ENCODE measurements at places on chromosomes 6 and 20.
A peak's percentile ranks its signal among the peaks of the same experiment; 100 is the strongest.

DNA sequence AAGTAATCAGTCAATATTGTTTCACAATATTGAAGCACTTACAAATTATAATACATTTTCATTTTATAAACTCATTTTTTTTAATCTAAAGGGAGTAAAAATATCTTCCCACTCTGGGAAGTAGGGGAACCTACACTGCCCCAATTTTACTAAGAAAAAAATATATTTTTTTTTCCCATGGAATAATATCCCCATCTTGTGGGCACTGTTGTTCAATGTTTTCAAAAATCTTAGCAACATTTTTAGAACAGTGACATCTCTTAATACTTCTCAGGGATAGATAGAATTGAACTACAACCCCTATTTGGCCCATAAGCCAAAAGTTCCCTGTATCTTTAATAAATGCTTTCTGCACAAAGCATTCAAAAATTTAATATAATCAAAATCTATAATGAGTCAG, 42.9 kb downstream of the ARHGAP18 start:
- no peak for DNase-seq

GRCh38 chr6:101230866-101231265, 162.6 kb upstream of the GRIK2 start:
- no peak for DNase-seq

DNA sequence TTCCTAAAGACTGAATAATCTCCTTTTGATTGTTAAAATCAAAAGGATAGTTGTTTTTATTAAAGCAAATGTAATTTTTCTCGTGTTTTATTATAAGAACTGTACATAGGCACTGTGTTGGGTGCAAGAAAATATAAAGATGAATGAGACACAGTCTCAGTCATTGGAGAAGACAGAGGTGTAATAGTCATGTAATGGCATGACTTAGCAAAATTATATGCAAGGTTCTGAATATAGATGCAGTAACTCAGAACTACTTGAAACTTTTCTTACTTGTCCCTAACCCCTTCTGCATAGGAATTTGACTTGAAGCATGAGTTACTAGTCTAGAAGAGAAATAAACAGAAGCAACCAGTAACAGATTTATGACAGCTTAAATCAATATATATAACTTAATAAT, 14.9 kb downstream of the WTAP start:
- no peak for DNase-seq

DNA sequence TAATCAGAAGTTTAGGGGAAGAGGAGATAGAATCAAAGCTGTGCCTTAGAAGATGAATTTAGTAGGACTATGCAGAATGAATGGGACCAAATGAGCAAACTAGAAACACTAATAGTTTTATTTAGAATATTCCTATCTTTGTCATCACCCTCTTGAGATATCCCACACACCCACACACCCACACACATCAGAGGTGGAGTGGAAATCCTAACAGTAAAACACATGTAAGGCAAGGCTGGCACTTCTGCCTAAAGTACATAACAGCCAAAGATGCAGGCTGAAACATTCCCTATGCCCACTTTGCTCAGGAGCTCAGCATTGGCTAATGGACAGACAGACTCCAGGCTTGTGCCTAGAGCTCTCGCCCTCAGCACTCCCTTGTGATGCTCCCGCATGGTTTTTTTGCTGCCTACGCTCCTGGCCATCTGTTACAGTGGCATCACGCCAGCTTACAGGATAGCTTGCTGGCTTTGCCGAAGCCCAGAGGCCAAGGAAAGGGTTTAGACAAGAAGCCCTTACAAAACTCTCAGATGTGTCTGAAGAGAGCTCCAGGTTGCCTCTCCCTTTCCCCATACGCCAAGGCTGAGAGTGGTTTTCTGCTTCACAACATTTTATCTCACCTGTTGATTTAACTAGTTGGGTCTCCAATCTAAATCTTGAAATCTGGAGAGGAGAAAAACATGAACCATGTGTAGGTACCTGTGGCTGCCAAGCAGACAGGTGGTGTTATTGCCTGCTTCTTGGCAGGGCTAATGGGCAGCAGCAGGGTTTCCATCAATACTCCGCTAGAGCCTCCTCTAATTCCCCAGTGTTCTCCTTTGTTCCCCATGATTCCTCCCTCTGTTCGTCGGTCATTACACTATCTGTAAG, 282.6 kb upstream of the ID4 start:
- DNase-seq: no peak

GRCh38 chr6:147564556-147564955, 56.1 kb downstream of the SAMD5 start:
- DNase-seq: no peak

- DNase-seq: no peak
Measured at GRCh38 chr6:5174244-5174643, 86.5 kb downstream of the LYRM4 start.

DNA sequence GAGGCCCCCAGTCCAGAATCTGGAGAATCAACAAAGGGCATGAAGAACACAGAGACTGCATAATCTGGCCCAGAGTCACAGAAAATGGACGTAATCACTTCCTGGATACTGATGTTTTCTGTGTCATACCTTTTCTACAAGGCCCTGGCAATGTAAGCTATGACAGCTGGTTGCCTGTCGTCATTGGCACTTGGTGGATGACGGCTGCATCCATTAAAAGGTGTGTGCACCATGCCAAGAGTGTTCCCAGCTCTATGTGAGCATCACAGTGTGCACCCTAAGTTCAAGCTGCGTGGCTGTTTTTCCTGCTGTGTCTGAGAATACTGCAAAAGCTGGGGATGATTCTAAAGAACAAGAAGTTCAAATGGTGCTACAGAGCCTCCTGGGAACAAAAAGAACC, 275.2 kb upstream of the CNR1 start:
- DNase-seq: no peak

GRCh38 chr6:85364344-85364743, 85.5 kb upstream of the NT5E start:
- DNase-seq: no peak

DNA sequence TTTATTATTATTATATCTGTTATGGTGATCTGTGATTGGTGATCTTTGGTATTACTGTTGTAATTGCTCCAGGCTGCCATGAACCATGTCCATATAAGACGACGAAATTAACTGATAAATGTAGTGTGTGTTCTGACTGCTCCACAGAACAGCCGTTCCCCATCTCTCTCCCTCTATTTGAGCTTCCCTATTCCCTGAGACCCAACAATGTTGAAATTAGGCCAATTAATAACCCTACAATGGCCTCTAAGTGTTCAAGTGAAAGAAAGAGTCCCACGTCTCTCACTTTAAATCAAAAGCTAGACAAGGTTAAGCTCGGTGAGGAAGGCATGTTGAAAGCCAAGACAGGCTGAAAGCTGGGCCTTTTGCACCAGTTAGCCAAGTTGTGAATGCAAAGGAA, 51.6 kb downstream of the ZFP64 start:
- no peak for DNase-seq

DNA sequence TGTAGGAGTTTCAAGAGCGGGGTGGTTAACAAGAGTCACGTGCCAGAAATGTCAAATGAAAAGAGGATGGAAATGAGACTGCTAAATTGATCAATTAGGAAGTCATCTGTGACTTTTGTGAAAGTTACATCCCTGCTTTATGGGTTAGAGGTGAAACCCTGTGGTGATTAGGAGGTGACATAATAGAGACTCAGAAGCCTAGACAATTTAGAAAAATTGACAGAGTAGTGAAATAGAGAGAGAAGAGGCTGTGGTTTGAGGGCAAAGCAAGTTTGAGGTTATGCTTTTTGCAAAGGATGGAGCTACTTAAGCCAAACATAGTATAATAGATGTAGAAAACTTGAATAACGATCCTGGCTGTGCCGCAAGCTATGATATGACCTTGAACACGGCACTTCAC, 71.8 kb downstream of the IMPG1 start:
- no peak for DNase-seq

DNA sequence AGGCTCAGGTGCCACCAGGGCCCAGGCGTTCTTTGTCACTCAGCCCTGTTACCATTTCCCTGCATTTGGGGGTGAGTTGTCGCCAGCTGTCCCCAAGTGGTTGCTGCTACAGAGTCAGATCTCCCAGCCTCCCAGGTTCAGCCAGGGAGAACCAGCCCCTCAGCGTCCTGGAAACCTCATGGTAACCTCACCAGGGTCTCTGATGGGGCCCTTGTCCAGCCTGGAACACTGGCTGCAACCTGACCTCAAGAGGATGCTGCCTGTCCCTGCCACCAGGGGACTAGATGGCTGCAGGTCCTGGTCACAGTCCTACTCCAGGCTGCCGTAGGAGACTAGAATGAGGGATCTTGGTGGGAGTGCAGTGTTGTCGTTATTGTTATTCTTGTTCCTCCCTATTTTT, 228.3 kb upstream of the PDE10A start:
- DNase-seq: no peak

DNA sequence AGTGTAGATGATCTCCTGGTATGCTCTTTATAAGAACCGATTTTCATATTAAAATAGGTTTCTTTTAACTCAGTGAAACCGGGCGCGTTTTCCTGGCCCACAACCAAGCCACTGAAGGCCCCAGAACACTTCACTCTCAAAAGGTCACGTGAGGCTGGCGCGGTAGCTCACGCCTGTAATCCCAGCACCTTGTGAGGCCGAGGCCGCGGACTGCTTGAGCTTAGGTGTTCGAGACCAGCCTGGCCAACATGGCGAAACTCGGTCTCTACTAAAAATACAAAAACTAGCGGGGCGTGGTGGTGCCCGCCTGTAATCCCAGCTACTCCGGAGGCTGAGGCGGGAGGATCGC, 402 bp upstream of the TAF8 start:
- DNase-seq: no peak

- DNase-seq: no peak
Measured at GRCh38 chr20:4081421-4081820, 66.1 kb upstream of the RNF24 start.

GRCh38 chr20:49146442-49147225, 41.5 kb downstream of the STAU1 start:
- DNase-seq: no peak

DNA sequence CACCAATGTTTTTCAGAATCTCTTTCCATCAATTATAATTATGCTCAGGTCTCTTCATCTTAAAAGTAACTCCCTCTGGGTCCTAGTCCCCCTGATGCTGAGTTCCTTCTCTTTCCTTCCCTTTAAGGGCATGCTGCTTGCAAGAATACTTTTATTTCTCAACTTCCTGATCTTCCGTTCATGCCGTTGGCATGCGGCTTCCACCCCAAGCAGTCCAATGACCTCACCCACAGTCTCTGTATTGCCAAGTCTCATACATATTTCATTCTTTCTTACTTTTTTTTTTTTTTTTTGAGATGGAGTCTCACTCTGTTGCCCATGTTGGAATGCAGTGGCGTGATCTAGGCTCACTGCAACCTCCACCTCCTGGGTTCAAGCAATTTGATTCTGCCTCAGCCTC, 83.5 kb downstream of the NDUFAF5 start:
- DNase-seq: no peak

DNA sequence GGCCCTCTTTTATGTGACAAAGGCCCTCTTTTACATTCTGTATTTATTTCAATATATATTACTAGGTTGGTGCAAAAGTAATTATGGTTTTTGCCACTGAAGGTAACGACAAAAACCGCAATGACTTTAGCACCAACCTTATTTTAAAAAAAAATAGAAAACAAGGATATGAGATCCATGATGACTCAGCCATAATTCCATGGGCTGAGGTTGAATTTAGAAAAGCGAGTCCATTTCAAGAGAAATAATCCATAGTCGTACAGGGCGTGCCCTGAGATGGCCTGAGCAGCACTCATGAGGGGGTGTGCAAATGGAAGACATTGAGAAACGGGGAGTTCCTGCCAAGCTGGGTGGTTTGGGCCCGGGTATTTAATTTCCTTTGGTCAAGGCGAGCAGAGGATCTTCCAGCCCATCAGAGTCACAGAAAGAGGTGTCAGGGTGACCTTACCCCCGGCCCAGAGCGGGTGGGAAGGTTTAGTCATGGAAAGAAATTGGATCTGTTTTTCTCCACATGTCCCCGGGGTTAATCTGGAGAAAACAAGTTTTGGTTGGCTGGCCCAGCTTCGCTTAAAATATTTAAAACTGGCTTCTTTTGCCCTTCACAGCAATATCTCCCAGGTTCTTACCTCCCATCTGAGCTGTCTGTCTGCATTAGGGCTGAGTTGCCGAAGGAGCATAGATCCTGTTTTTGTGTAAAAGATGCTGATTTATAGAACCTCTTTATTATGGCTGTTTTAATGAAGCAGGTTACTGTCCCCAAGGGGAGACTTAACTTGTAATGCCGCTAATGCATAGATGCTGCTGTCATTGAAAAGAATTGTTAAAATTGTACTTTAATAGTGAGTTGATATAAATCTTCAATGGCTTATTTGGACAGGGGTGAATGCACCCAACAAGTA, 255.6 kb downstream of the PREX1 start:
- no peak for DNase-seq

GRCh38 chr6:33279971-33280511, 3.1 kb downstream of the B3GALT4 start:
- DNase-seq: peak; percentile 79

GRCh38 chr6:1558388-1558787, 51.3 kb upstream of the FOXC1 start:
- DNase-seq: no peak

DNA sequence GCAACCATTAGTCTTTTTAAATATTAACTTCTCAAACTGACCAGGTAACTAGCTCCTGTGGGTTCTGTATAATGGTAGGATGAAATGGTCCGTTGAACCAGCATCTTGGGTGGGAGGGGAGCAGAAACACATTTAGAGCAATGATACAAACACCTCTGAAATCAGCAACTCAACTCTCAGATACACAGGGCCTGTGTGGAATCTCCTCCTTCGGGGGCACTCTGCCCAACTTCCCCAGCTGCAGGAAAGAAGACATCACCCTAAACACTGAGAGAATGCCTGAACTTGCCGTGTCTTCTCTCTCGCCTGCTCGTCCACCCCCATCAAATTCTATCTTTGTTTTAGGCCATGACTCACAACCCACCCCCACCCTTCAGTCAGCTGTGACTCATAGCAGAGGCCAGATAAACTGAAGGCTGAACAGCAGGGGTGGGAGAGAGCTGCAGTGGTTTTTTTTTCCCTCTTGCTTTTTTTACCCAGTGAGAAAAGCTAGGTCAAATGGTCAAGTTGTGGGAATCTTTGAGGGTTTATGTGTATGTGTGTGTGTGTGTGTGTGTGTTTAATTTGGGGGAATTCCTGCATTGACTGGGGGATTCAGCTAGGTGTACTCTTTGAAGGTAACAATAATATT, 593.4 kb upstream of the JAG1 start:
- DNase-seq: peak; percentile 39

DNA sequence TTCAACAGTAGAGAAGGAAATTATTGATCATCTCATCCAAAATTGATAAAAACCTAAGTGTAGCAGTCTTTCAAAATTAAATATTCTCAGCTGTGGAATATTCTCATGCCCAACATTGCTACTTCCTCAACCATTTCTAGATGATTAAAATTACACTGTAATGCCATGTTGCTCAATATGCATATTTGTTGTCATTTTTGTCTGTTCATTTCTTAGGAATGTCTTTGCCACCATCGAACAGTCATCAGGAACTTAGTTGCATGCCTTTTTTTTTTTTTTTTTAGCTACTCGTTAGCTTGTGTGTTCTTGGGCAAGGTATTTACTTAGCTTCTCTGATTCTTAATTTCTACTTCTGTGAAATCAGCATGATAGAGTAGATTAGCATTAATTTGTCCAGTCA, 188.6 kb downstream of the DTNBP1 start:
- DNase-seq: no peak

Measured in 8988T (cell line).